T-cell (primary cell): ENCODE measurements at places on chromosomes 6 and 20.

DNA sequence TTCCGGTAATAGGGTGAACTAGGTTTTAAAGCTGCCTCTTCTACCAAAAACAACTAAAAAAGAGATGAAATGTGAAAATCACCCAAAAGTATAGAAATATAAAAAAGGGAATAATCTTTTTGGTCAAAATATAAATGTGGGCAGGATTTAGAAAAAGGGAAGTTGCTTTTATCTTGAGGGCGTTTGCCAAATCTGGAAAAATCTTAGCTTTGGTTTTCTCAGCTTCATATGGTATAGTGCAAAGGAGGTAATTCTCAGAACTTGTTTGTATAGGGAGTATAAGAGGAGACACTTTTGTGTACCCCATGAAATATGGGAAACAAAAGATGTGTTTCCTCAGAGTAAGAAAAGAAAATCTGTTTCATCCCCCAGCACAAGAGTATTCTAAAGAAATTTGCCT lies 54.2 kb upstream of the TRIM26 start:
- DNase-seq: no peak

- DNase-seq: peak; percentile 35
These were observed 427 bp downstream of the GINM1 start for GRCh38 chr6:149566410-149567193.

DNA sequence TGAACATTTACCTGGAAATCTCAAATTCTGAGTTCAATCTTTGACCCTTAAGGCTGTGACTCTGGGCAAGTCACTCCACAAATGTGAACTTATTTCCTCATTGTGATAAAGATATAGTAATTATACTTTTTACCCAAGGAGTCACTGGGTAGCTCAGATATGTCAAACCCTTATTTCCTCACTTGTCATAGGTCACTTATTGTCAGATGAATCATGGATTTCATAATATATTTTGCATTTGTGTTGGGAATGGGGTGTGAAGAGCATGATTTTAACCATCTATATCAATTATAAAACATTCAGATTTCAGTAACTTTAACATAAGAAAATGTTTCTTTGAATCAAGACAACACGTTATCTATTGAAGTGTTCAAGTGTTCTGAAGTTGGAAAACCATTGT lies 3.7 kb upstream of the CARMIL1 start:
- DNase-seq: no peak

DNA sequence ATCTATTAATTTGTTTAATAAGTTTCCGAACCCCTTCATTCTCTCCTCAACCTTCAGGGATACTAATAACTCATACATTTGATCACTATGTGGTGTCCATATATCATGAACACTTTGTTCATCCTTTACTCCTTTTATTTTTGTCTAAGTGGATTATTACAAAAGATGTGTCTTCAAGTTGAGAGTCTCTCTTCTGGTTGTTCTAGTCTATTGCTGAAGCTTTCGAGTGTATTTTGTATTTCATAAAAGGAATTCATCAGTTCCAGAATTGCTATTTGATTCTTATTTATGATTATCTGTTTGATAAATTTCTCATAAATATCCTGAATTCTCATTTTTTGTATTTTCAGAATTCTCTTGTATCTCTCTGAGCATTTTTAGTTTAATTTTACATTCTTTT lies 96.5 kb upstream of the RUNX2 start:
- DNase-seq: no peak

- DNase-seq: no peak
These were observed 45.9 kb upstream of the XRN2 start for GRCh38 chr20:21257192-21257591.

GRCh38 chr6:89792881-89793280 lies 26.7 kb downstream of the MDN1 start:
- DNase-seq: no peak

DNA sequence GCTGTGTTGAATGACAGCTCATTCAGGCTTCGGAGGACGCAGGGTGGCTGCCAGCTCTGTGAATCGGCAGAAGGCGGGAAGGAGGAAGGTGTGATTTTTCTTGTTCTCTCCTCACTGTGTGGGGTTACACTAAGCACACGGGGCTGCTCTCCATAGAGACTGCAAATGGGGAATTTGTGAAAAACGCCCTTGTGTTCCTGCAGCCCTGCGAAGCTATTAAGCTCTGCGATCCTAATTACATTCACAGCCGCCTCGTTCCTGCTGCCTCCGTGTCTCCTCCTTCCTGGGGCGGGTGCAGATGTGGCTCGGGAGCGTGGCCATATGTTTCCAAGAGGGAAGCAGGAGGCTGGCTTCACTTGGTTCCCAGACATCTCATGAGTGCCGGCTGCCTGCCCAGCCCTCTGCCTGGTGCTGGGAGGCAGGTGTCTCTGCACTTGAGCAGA lies 124.0 kb downstream of the TOX2 start:
- DNase-seq: no peak

DNA sequence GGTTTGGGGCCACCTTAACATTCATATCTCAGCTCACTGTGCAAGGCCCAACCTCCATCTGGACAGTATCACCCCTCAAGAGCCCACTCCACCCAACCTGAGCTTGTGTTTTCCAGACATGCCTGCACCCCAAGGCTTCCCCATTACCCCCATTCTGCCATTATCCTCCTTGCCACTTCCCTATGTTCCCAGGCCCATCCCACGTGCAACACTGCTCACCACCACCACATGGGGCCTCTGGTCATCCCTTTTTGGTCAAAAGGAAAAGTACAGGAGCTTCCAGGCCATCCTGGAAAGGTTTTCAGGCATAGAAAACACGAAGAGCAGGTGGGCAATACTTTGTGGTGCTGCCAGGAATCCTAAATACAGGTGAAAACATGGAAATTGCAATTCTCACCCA lies 140.3 kb downstream of the SYNDIG1 start:
- no peak for DNase-seq

GRCh38 chr6:18214003-18214402 lies 50.3 kb downstream of the DEK start:
- no peak for DNase-seq

GRCh38 chr6:2634139-2634964 lies 116.4 kb downstream of the MYLK4 start:
- DNase-seq: peak; percentile 77

- no peak for DNase-seq
These were observed 59.9 kb upstream of the SMOC2 start for GRCh38 chr6:168380956-168381605.

- DNase-seq: peak; percentile 48
These were observed 1.0 kb upstream of the RIPOR2 start for GRCh38 chr6:24936641-24937317.

DNA sequence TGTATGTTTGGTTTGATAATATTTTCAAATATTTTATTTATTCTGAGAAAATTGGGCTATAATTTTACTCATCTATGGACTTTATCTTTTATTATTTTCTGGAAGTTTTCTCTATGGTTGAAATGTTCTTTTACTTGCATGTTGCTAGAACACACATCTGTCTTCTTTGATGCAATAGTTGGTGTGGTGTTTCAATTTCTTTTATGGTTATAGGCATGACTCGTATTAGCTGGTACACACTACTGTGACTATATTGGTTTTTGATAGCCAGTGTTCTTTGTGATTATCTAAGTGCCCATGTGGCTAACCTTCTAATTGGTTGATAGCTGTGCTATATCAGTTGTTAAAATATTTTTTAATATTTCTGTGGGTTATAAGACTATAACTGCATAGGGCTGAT lies 1343.3 kb upstream of the GJE1 start:
- DNase-seq: no peak
